Neural progenitor cell (in vitro differentiated cells): ENCODE measurements at places on chromosomes 5 and 9.

GRCh38 chr5:80368661-80369480, 39.0 kb upstream of the ZFYVE16 start:
- no peaks in the 10 kb centered on the region for H3K27me3 ChIP-seq
- H3K36me3 ChIP-seq: no peaks in the 10 kb centered on the region
- H3K4me3 ChIP-seq: no peak overlapping the region
- H3K27ac ChIP-seq: peak overlapping the region; percentile 46
- DNase-seq: peak; percentile 9

DNA sequence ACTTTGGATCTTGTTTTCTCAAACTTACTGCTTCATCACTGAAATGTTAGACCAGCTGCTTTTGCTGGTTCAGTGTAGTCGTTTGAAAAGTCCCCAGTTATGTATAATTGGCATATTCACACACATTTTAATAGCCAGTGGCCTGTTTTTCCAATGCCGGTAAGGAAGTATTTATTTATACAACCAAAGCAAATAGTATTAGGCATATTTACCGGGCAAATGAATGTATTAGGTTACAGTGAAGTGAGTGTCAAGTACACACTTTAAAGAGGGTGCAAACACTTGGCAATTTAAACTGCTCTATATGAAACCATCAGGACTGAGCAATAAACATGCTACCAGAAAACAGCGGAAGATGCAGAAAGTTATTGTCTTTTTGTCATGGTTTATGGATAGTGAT, 242.9 kb downstream of the MCTP1 start:
- no peak overlapping the region for H3K27ac ChIP-seq
- H3K27me3 ChIP-seq: no peaks in the 10 kb centered on the region
- H3K36me3 ChIP-seq: no peaks in the 10 kb centered on the region
- H3K4me3 ChIP-seq: no peak overlapping the region
- no peak for DNase-seq

GRCh38 chr9:115208501-115208900, 90.5 kb upstream of the TNC start:
- no peak overlapping the region for H3K4me3 ChIP-seq
- H3K27me3 ChIP-seq: no peaks in the 10 kb centered on the region
- DNase-seq: no peak
- no peak overlapping the region for H3K27ac ChIP-seq

DNA sequence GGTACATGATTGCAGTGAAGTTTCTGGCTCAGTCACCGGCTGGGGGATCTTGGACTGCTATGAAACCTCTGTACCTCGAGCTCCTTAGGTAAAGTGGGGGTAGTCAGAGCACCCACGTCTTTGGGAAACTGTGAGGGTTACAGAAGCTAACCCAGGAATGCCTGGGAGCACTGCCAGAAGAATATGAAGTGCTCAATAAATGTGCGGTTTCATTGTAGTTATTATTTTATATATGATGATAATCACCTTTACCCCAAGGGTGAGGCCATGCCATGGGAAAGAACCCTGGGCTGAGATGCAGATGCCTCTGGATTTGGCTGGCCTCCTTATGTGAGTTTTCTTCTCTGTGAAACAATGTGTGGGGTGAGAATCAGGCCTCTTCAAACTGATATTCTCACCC, 3.7 kb downstream of the NPR3 start:
- peaks cover 69% of the 10 kb centered on the region for H3K27me3 ChIP-seq
- H3K27ac ChIP-seq: no peak overlapping the region
- H3K4me3 ChIP-seq: no peak overlapping the region

- H3K27ac ChIP-seq: no peak overlapping the region
- H3K4me1 ChIP-seq: peaks cover 50% of the 10 kb centered on the region
- no peaks in the 10 kb centered on the region for H3K36me3 ChIP-seq
- DNase-seq: no peak
- H3K27me3 ChIP-seq: no peaks in the 10 kb centered on the region
Observed at GRCh38 chr5:147483188-147483790, 26.6 kb downstream of the DPYSL3 start.

DNA sequence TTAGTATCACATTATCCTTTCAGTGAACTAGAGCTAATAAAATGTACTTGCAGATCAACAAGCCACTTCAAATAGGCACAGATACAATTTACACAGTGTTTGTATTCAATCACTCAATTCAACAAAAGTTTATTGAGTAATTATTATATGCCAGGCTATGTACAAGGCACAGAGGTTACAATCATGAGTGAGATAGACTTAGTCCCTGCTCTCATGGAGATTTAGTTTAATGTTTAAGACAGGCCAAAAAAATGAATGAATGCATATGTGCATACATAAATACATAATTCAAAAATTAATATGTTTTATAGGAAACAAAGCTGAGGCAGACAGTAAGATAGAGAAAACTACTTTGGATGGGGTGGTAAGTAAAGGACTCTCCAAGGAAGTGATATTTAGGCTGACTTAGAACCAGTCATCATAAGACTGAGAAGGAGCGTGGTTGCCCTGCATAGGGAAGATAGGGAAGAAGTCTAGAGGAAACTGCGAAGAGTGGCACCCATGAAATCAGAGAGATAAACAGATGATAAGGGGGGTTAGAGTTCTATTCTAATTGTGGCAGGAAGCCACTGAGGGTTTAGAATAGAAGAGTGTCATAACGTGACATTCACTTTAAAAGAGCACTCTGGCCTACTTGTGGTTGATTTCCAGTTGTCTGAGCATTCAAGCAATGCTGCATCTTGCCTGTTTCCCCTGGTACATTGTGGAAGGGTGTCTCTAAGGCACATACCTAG, 49.7 kb upstream of the GRAMD2B start:
- no peak for DNase-seq
- no peaks in the 10 kb centered on the region for H3K36me3 ChIP-seq
- H3K27me3 ChIP-seq: no peaks in the 10 kb centered on the region
- H3K27ac ChIP-seq: no peak overlapping the region
- H3K4me1 ChIP-seq: peaks cover 24% of the 10 kb centered on the region
- no peak overlapping the region for H3K4me3 ChIP-seq

DNA sequence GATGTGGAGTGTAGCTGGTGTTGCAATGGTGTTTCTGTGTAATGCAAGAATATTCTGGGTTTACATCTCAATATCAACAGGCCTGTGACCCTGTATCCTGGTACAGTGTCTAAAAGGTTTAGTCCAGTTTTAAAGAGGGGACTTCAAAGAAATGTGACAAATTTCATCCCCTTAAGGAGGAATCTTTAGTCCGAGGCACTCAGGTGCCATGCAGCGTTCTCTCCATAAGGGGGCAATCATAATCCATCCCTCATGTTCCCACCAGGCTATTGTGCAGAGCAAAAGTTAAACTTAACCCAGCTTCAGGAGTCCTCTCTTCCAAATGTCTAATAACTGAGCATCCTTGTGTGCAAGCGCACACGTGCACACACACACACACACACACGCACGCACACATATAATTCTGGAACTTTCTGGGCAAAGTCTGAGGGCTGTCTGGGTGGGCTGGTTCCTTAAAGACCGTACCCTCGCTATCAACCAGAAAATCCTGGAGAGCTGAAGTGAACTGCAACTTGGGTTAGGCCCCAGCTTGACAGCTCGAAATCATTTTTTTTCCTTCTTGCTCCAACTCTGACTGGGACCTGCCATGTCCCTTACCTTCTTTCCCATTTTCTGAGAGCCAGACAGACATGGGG, 46.0 kb downstream of the CRB2 start:
- peaks cover 32% of the 10 kb centered on the region for H3K4me1 ChIP-seq
- no peaks in the 10 kb centered on the region for H3K36me3 ChIP-seq
- peak; percentile 73 for DNase-seq
- no peak overlapping the region for H3K27ac ChIP-seq
- peaks cover 7% of the 10 kb centered on the region for H3K27me3 ChIP-seq
- H3K4me3 ChIP-seq: no peak overlapping the region

DNA sequence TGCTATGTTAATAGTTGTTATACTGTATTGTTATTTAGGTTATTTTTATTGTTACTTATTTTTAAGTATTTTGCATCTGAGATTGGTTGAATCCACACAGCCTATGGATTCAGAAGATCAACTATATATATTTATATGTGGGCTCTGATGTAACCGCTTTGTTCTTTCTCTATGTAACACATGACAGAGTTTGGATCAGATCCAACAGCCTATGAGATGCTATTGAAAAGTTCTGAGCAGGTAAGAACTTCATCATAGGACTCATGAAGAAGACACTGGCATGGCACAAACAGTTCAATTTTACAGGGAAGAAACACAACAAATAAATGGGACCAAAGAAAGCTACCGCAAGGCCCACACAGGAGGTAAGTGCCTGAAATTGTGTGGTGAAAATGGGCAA, 93.4 kb downstream of the GNAQ start:
- H3K36me3 ChIP-seq: no peaks in the 10 kb centered on the region
- H3K27ac ChIP-seq: no peak overlapping the region
- H3K4me1 ChIP-seq: no peaks in the 10 kb centered on the region
- no peak for DNase-seq
- H3K4me3 ChIP-seq: no peak overlapping the region
- H3K27me3 ChIP-seq: no peaks in the 10 kb centered on the region

- DNase-seq: no peak
- H3K27ac ChIP-seq: no peak overlapping the region
- no peaks in the 10 kb centered on the region for H3K36me3 ChIP-seq
- peaks cover 37% of the 10 kb centered on the region for H3K27me3 ChIP-seq
Observed at GRCh38 chr5:2749514-2750025, 1.9 kb downstream of the IRX2 start.

DNA sequence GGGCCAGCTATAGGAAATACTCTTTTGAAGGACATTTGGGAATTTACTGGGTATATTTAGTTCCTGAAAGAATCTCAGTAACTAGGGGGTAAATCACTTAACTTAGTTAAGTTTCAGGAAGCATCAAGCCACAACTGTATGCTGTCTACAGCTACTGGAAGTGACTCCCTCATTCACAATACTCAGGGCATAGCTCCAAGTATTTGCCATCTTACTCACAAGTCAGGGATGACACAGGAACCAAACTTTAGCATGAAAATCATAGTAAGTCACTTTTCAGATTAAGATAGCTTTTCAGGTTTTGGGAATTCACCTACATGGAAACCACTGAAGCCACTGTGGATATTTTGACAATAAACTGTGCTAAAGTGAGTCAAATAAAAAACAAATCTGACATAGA, 242.4 kb upstream of the ATP10B start:
- H3K4me1 ChIP-seq: no peaks in the 10 kb centered on the region
- H3K27me3 ChIP-seq: no peaks in the 10 kb centered on the region
- no peak for DNase-seq
